Pericardium fibroblast (primary cell): ENCODE measurements at places on chromosomes 2 and 18. TPM values are rescaled to one million over a fixed set of nuclear protein-coding genes. Genes with fewer than 3 reads are reported as not detected.

RABL2A gene
- 4.7 and 7.1 TPM in 2 replicates for total RNA-seq

B3GNT7 gene
- total RNA-seq, result 0.09 and 0.23 TPM in 2 replicates

SULT1C2 gene
- total RNA-seq, result not detected in 2 replicates

MALL gene
- total RNA-seq, result 4.4 and 5.6 TPM in 2 replicates
